ENCODE measurements at places on chromosomes 6 and 20. TPM values are rescaled to one million over a fixed set of nuclear protein-coding genes. Genes with fewer than 3 reads are reported as not detected.

Gene NT5DC1
- total RNA-seq, result 7.8 TPM

Gene C6orf52
- 0.82 TPM for total RNA-seq

Gene SPATS1
- total RNA-seq, result not detected

Gene EGFL8
- 5.5 TPM for total RNA-seq

Gene ZSCAN12
- total RNA-seq, result 1.7 TPM

Gene GABRR1
- total RNA-seq, result not detected

Gene TMEM151B
- total RNA-seq, result 0.03 TPM

Gene FILIP1
- not detected for total RNA-seq

Gene SRSF12
- total RNA-seq, result 0.05 TPM

Gene PYGB
- 814 TPM for total RNA-seq

Gene PHACTR3
- not detected for total RNA-seq

Gene CCN6
- total RNA-seq, result 1.1 TPM

Gene PTK6
- total RNA-seq, result 0.24 TPM

Gene ULBP1
- total RNA-seq, result not detected

Gene TENT5A
- total RNA-seq, result 4.5 TPM

Gene TP53TG5
- total RNA-seq, result 1.1 TPM

Gene SLC22A16
- 0.13 TPM for total RNA-seq

Gene SRC
- total RNA-seq, result 22.2 TPM

Gene VAPB
- total RNA-seq, result 9.2 TPM

Gene SHLD1
- total RNA-seq, result 5.4 TPM

Gene TFAP2A
- 12.1 TPM for total RNA-seq

Gene AIF1
- not detected for total RNA-seq

Gene TINAG
- not detected for total RNA-seq

Gene ZC2HC1B
- total RNA-seq, result not detected

Gene GSTA1
- total RNA-seq, result not detected

Gene EYA2
- total RNA-seq, result not detected

Gene VEGFA
- total RNA-seq, result 130 TPM

Gene VIP
- total RNA-seq, result not detected

Gene ZNF165
- total RNA-seq, result 0.87 TPM
